ENCODE measurements at places on chromosomes 2 and 18.
A peak's percentile ranks its signal among the peaks of the same experiment; 100 is the strongest.

DNA sequence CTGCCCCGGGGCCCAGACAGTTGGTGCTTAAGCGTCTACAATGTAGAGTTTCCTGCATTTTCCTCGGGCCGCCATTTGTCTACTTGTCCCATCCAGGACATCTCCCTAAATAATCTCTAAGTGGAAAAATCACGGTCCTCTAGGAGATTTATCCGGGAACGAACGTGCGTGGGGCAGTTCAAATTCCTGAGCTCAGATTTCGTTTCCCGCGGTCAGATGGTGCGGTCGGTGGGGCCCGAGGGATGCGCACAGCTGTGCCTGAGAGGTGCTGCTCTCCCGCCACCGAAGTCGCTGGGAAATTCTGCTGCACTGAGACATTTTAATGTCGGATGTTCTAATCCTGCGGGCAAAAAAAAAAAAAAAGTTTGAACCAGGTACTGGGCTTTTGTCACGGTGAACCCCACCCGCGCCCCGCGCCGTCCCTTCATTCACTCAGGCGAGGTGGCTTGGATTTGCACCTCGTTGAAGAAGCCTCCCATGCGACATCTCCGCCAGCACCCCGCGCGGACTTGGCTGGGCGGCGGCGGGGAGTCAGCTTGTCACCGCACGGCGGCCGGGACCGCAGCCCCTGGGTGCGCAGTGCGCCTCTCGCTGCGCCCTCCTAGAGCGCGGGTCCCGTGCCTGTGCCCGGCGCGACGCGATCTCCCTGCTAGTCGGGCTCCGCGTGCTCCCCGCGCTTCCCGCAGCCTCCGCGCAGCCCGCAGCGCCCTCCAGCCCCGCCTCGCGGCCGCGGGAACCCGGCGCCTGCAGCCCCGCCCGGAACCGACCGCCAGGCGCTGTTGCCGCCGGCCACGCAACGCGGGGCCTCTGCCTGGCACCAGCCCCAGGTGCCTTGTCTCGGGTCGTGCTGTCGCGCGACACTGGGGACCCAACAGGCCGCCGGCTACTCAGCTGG is 191.9 kb upstream of the TCF4 start:
- DNase-seq: no peak

DNA sequence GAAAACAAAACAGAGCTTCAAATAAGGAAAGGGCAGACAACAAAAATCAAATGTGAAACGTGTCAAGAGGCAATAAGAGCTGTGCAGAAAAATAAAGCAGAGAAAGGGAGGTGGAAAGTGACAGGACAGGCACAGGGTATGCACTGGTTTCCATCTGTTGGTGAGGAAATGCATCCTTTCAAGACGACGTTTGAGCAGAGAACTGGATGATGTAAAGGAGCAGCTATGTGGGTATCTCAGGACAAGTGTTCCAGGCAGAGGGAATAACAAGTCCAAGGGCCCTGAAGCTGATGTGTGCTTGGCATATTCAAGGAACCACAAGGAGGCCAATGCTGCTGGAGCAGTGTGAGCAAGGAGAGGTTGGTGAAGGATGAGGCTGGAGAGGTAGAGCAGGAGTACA is 168.9 kb upstream of the SERPINE2 start:
- no peak for DNase-seq

DNA sequence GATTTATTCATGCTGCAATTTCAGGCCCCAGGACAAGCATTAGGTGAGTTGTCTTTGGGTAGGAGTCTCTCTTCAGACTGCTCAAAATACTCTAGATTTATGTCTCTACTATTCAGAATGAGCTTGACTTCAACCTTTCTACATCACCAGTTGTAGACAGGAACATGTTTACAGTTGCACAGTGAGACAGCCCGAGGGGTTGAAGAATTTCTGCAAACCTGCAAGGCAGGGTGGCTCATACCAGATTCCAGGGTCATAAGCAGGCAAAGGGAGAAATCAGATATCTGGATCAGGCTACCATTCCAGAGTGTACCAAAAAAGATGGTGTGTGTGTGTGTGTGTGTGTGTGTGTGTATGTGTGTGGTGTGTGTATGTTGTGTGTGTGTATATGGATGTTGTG is 112.4 kb downstream of the SPP2 start:
- no peak for DNase-seq

DNA sequence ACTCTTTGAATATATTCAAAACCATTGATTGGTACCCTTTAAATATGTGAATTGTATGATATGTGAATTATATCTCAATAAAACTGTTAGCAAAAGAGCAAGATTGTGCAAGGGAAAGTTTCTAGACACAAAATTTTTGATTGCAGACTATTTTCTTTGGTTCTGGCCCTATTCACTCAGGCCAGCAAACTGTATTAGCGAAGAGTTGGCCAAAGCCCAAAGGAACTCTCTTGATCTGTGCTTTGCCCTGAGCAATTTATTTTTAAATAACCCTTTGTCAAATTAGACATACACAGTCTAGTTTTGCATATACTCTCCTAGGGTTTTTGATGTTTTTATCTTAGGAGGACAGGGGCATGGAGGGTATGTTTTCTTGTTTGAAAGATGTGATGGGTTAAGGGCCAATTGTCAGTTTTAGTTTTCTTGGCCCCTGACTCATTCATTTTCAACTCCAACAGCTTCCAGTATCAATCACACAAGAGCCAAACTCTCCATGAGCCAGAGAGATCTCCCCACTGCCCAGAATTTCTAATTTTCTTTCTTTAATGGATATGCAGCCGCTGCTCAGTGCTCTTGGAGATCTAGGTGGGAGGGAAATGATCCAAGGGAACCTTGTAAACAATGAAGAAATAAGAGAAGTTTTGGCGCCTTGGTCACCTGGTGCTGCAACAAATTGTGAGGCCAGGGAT is 231.5 kb downstream of the SRBD1 start:
- DNase-seq: no peak

DNA sequence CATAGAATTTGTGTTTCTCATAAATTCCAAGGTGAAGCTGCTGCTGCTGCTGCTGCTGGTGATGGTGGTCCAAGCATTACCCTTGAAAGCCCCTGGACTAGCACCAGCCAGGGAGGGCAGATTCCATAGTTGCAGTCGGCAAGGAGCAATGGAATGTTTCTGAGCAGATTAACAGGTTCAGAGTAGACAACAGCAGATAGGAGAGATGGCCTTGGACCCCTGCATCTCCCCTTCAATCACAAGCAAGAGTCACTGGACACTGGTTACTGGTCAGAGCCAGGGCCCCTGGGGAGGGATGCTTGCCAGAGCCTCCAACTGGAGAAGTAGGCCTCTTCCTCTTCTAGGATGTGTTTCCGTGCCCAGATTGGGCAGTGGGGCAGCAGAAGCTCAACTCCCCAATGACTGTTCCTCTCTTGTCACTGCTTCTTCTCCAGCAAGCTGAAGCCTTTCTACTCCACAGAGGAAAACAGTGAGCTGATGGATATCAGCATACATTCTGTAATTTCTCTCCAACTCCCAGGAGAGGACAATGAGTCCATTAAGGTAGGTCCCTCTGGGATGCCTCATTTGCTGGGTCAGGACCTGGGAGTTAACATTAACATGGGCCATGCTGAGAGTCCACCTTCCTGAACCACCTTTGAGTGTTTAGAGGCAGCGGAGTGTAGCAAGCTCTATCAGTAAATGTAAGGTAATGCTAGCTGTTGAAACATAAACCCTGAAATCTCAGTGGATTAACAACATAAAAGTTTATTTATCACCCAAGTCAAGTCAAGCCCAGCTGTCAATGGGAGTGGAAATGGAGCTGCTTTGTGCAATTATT is 35.3 kb downstream of the MROH2A start:
- no peak for DNase-seq

GRCh38 chr2:176096243-176096985 is 3.2 kb upstream of the HOXD12 start:
- DNase-seq: no peak

DNA sequence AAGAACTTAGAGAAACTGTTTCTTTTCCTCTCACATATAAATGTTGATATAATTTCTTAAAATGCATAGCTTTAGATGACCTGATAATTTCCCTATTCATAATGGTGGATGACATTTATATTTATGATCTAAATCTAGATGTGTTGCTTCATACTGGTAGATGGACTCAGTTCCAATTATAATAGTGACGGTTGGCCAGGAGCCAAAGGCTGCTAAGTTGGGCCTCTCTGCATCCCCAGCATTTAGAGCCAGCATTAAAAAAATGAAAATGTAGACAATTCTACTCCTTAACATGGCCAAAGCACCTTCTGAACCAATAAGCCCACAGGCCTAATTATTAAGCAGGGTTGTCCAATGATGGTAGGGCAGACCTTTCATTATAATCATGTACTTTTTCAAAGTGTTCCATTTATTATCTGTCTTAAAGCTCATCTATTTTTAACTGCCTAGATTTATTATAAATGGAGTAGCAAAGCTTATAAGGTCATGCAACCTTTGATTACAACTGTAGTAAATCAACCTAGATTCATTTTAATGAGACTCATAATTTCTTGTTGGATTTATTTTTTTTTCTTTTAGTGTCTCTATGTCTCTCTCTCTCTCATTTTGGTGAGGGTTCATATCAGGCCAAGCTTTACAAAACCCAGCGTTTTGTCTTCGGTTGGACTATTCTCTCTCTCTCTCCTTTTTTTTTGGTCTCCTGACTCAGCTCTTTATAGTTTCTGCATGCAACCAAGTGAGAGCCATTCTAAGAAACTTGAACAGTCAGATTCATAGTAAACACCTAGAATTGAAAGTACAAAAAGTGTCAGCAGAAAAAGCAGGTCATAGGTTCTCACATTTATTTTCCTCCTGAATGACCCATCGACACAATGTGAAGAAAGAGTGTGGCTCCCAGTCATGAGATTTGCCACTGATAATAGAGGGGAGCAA is 2016.1 kb upstream of the PIK3C3 start:
- no peak for DNase-seq

- peak; percentile 33 for DNase-seq
Observed at GRCh38 chr2:74092275-74092674, 55.4 kb downstream of the BOLA3 start.

DNA sequence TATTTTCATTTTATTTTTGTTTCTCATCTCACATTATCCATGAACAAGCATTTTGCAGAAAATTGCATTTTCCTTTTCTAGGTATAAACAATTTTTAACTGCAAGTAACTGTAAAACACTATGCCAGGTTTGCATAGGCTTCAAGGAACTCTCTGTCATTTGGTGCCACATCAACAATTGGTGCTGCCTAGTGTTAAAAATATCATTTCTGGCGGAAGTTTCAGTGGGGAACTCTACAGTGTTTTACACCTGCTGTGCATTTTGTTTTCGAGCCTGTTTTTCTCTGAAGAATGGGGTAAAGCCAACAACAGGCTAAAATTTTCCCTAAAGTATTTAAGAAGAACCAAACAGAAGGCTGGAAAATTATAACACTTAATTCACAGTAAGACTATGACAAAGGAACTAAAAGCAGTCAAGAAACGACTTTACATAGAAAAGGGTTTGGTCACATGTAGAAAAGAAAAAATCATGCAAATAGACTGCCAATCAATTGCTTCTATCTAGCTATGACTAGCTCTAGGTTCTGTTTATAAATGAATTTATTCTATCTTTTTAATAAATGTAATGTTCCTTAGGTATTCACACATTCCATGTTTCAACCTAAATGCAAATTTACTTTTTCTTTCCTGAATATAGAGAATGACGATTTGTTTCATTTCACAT is 21.4 kb upstream of the FRZB start:
- no peak for DNase-seq

- DNase-seq: no peak
Observed at GRCh38 chr18:28485210-28485801, 308.4 kb upstream of the CDH2 start.

GRCh38 chr2:132678483-132678882 is 8.5 kb upstream of the LYPD1 start:
- DNase-seq: peak; percentile 52

- DNase-seq: no peak
Observed at GRCh38 chr18:10913919-10914318, 235.4 kb downstream of the PIEZO2 start.

DNA sequence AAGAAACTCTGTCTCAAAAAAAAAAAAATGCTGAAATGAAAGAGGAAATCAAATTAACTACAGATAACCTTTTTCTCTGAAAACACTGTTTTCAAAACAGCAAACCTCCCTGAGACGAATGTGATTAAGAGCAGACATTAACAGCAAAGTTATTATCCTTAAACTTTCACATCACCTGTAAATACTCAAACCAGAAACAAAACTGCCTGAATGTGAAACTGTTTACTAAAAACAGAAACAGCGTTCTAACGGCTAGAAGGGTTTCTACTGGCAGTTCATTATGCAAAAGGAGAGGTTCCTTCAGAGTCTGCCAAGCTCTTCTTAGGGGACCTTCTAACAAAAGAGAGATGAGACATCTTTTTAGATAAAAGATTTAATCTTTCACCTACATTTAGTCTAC is 45.9 kb downstream of the PNO1 start:
- DNase-seq: no peak

DNA sequence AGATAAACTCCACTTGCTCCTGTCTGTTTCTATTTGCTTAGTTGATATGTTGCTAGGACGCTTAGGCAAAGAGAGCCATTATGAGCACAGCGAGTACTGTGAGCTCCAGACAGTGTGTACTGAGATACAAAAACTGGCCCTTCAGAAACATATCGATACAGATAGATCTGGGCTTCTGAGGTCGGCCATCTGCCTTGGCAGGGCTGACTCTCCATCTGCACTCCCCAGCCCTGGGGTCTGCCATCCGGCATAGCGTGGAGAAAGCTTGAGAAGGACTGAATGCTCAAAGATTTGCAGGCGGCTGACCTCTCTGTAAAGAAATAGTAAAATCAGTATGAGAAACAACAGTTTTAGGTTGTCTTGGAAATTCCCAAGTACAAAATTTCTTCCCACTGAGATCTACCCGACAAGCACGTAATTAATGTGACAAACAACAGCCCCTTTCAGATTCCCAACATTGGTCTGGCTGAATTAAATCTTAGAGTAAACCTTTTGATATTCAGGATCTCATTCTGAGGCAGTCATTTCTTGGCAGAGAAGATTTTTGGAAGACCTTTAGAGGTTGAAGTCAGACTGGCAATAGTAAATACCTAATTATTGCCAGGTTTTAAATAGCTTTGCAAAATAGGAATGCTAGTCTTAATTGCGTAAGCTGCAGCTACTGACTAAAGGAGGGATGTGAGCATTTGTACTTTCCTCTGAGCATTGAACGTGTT is 127.4 kb downstream of the CHST9 start:
- no peak for DNase-seq

- DNase-seq: no peak
Observed at GRCh38 chr2:162608901-162609300, 229.7 kb downstream of the KCNH7 start.

DNA sequence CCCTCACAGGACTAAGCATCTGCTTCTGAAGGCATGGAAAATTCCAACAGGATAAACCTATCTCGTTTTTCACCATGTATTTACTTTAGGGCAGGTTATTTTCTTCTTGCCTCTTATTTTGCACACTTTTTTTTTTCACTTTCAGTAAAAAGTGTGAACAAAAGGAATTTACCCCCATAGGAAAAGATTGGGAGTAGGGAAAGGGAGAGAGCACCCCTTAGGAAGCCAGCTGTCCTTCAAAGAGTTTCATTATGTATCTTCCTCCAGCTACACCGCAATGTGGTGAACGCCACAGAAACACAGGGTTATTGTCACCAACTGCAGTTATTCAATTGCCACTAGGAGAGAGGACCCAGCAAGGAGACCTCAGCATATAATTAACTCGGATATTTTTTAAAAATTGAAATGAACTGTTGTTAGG is 286.2 kb upstream of the VRK2 start:
- no peak for DNase-seq
